PC-3 (cell line): ENCODE measurements at places on chromosomes 5 and 9. TPM values are rescaled to one million over a fixed set of nuclear protein-coding genes. Genes with fewer than 3 reads are reported as not detected.

DNA sequence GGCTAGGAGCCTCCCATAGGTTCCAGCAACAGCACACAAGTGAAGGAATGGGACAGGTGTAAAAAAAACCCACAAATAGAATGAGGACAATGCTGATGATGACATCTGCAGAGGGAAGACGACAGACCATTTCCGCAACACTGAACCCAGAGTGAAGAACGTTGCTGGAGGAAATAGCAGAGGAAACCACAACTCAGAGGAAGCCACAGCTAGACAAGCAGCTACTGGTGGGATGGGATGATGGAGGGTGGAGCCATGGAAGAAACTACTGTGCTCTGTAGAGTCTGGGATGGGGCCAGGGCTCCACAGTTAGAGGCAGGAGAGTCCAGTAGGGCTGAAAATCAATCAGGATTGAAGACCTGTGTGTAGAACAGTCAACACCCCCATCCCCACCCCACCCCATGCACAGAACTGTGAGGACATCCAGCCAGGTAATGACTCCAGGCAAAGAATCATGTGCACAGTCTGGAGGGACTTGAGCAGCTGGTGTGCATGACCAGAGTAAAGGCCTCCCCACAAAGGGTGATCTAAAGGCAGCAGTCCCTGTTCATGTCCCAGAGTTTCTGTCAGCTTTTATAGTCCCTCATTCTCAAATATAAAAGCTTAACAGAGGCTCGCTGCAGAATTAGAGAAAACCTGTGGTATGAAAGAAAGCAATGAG is 65.2 kb upstream of the SPIN1 start:
- H3K27ac ChIP-seq, result no peak overlapping the region
- peaks cover 4% of the 10 kb centered on the region; the same call in 1 of the 2 replicates for H3K4me1 ChIP-seq
- H3K36me3 ChIP-seq, result no peaks in the 10 kb centered on the region
- DNase-seq, result no peak

GRCh38 chr5:113293975-113294310 is 140.8 kb downstream of the TSSK1B start:
- H3K4me3 ChIP-seq, result peak overlapping the region; percentile 73
- H3K4me1 ChIP-seq, result peaks cover 7% of the 10 kb centered on the region; the same call in 1 of the 2 replicates

DNA sequence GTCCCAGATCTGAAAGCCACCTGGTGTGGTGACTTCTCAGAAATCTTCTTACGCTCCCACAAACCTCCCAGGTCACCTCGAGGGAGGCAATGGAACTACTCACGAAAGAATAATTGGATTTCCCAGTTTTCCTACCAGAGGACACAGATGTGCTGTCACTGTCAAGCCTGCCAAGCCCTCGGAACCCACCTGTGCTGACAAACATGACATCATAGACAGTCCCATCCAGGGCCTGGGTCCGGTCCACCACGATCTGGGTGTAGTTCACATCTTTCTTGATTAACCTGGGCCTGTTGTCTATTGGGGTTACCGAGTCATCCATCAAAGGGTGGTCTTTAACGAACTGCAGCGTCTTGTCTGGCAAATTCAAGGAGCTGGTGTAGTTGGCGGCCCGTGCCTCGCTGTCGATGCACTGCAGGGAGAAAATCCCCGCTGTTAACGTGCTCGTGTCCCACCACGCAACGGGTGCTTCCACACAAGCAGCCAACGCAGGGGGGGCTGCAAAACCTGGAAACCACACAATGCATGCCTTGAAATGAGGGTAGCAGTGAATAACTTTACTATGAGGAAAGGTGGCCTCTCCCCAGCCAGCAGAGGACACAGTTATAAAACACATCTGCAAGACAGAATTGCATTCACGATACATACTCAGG is 69.0 kb downstream of the SECISBP2 start:
- H3K27ac ChIP-seq, result no peak overlapping the region
- H3K4me3 ChIP-seq, result no peak overlapping the region
- DNase-seq, result no peak
- no peaks in the 10 kb centered on the region for H3K27me3 ChIP-seq
- no peaks in the 10 kb centered on the region for H3K36me3 ChIP-seq
- H3K4me1 ChIP-seq, result no peaks in the 10 kb centered on the region

- H3K27me3 ChIP-seq, result peaks cover 23% of the 10 kb centered on the region
- H3K36me3 ChIP-seq, result no peaks in the 10 kb centered on the region
- no peaks in the 10 kb centered on the region for H3K4me1 ChIP-seq
- no peak overlapping the region for H3K4me3 ChIP-seq
- no peak overlapping the region for H3K27ac ChIP-seq
These were observed 97.5 kb upstream of the FREM1 start for GRCh38 chr9:15007698-15008097.

- peak; percentile 90 for DNase-seq
- H3K27ac ChIP-seq, result peak overlapping the region; percentile 75
- H3K36me3 ChIP-seq, result no peaks in the 10 kb centered on the region
These were observed 80.2 kb downstream of the DOCK2 start for GRCh38 chr5:169717288-169717687.

GRCh38 chr9:92727716-92728700 is 36.6 kb downstream of the BICD2 start:
- H3K36me3 ChIP-seq, result no peaks in the 10 kb centered on the region; the same call in 1 of the 2 replicates
- H3K27ac ChIP-seq, result no peak overlapping the region
- H3K4me3 ChIP-seq, result no peak overlapping the region
- H3K4me1 ChIP-seq, result no peaks in the 10 kb centered on the region

- H3K27me3 ChIP-seq, result no peaks in the 10 kb centered on the region
- H3K4me3 ChIP-seq, result no peak overlapping the region
These were observed 10.9 kb downstream of the DUSP1 start for GRCh38 chr5:172760136-172760535.

DNA sequence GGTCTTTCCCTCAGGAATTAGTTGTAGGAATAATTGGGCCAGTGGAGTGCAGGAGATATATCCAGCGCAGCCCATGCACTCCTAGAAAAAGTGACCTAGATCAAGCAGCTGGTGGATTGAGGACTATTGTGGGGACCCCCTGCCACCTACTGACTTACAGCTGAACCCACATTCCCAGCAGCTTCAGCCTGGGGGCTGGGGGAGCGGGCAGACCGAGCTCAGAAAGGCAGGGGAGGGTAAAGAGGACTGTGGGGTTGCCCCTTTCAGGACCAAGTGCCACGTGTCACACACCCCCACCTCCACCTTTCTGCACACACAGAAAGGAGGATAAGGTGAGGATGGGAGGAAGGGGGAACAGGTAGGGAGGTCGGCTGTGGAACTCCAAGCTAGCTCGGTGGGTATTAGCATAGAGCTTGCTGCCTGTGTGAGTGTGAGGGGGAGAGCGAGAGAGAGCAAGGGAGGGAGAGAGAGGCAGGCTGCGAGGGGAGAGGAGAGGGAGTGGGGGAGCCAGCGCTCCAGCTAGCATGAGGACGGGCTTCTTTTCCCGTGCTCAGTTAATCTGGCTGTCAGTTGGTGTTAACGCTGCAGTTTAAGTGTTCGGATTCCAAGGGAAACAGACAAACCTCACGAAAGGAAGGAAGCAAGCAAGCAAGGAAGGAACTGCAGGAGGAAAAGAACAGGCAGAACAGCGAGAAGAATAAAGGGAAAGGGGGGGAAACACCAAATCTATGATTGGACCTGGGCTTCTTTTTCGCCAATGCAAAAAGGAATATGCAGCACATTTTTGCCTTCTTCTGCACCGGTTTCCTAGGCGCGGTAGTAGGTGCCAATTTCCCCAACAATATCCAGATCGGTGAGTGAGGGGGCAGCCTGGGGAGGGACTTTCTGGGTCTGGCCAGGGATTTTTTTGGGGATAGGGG is at the start of gene GRIA1:
Gene GRIA1 (plus strand): TSS at position 553 of the 920 bp plus-strand sequence.
- H3K4me1 ChIP-seq, result no peaks in the 10 kb centered on the region
- no peak for DNase-seq
- peaks cover 27% of the 10 kb centered on the region for H3K27me3 ChIP-seq
- H3K36me3 ChIP-seq, result no peaks in the 10 kb centered on the region
- peak within 1 kb of the TSS; percentile 41; the same call in 1 of the 2 replicates for H3K4me3 ChIP-seq

- no peak overlapping the region for H3K4me3 ChIP-seq
- DNase-seq, result no peak
- H3K27me3 ChIP-seq, result no peaks in the 10 kb centered on the region
- peaks cover 13% of the 10 kb centered on the region; the same call in 1 of the 2 replicates for H3K4me1 ChIP-seq
- no peak overlapping the region for H3K27ac ChIP-seq
- H3K36me3 ChIP-seq, result no peaks in the 10 kb centered on the region
These were observed 50.2 kb upstream of the DAB2IP start for GRCh38 chr9:121601194-121601593.

GRCh38 chr9:21796768-21797167 is 5.7 kb upstream of the MTAP start:
- H3K36me3 ChIP-seq, result no peaks in the 10 kb centered on the region
- H3K4me1 ChIP-seq, result peaks cover 24% of the 10 kb centered on the region
- DNase-seq, result peak; percentile 76
- no peak overlapping the region for H3K4me3 ChIP-seq
- peak overlapping the region; percentile 53 for H3K27ac ChIP-seq

DNA sequence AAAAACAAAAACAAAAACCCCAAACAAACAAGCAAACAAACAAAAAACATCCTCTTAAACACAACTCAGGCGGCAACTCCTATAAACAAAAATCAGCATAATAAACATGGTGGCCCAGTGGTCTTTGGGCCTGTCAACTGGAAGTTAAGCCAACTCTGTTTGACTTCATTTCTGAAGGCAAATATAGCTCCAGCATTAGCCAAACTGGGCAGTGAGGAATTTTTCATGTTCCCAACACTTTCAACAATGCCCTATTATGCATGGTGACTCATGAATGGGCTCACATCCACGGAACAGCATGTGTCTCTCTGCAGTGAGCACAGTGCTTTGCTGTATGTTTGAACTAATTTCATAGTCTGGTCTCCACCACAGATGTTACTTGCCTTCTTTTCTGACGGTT is 143.9 kb upstream of the STC2 start:
- H3K4me3 ChIP-seq, result no peak overlapping the region
- H3K27ac ChIP-seq, result peak overlapping the region; percentile 88

GRCh38 chr9:136488247-136489214 is 5.7 kb upstream of the SEC16A start:
- DNase-seq, result peak; percentile 72
- H3K4me1 ChIP-seq, result peaks cover 3% of the 10 kb centered on the region; the same call in 1 of the 2 replicates
- no peaks in the 10 kb centered on the region for H3K27me3 ChIP-seq
- H3K27ac ChIP-seq, result no peak overlapping the region

DNA sequence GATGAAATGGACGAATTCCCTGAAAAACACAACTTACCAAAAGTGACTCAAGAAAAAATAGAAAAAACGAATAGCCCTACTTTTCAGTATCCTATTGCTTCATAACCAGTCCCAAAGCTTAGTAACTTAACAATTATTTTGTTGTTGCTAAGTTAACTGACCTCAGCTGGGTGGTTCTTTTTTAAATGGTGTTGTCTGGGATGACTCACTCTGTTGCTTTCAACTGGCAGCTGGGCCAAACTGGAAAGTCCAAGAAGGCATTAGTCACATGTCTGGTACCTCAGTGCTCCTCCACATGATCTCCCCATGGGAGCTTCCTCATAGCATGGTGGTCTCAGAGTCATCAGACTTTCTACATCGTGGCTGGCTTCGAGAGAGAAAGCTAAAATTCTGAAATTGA is 47.8 kb upstream of the ADAMTS2 start:
- no peak overlapping the region for H3K27ac ChIP-seq
- no peaks in the 10 kb centered on the region for H3K36me3 ChIP-seq
- DNase-seq, result peak; percentile 44

DNA sequence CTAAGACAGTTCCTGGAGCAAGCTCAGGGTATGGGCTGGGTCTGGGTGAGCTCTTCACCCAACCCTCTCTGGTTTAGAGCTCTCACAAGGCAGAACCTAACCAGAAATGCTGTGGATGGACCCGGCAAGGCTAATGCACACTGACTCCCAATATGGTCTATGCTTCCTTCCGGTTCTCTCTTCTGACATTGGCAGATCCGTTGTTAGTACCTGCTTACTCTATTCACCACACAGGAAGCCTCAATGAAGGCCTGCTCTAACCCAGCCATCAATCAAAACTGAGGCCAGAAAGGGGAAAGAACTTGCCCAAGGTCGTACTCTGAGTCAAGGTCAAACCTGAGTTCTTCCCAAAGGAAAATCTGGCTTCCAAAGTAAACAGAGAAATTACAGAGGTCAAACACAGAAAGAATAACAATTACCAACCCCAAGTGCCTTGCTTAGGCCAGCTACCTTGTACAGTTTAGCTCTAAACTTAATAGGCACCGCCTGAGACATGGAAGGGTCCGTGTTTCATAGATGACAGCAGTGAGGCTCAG is 46.0 kb upstream of the AKNA start:
- H3K4me1 ChIP-seq, result peaks cover 4% of the 10 kb centered on the region; the same call in 1 of the 2 replicates
- no peak overlapping the region for H3K4me3 ChIP-seq
- no peaks in the 10 kb centered on the region for H3K27me3 ChIP-seq
- H3K27ac ChIP-seq, result no peak overlapping the region

GRCh38 chr5:156974328-156974727 is 11.3 kb upstream of the TIMD4 start:
- H3K36me3 ChIP-seq, result no peaks in the 10 kb centered on the region
- H3K27me3 ChIP-seq, result no peaks in the 10 kb centered on the region
- H3K4me1 ChIP-seq, result peaks cover 5% of the 10 kb centered on the region; the same call in 1 of the 2 replicates
- no peak overlapping the region for H3K27ac ChIP-seq
- no peak for DNase-seq

DNA sequence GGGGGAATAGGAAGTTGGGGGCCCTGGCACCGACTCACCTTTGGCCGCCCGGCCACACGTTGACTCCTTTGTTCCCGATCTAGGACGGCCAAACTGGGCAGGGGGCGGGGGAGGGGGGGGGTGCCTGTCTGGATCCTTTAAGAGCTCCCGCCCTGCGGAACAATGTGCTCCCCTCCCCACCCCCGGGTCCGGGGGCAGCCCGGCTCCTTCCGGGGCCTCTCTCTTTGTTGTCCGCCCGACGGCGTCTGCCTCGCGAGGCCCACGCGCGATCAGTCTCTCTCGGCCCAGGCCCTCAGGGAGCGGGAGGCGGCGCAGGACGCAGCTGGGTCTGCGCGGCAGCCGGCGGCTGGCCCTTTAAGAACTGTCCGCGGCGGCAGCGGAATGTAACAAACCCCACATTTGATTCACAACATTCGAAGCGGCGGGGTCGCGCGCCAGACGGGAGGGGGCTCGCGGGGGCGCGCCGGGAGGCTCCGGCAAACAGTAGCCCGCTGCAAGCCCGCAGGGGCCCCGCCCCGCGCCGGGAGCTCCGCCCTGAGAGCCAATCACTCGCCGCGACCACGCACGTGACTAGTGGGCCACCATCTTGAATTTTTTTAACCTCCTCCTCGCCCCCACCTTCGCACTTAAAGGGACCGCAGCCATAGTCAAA is at the start of gene RNF44:
Gene RNF44 (minus strand): TSS at position 501 of the 652 bp plus-strand sequence. CDS start 4,930 bp downstream, outside the sequence.
- peak within 1 kb of the TSS; percentile 93 for H3K4me3 ChIP-seq
- H3K27me3 ChIP-seq, result no peaks in the 10 kb centered on the region
- H3K4me1 ChIP-seq, result peaks cover 42% of the 10 kb centered on the region
- H3K27ac ChIP-seq, result peak within 1 kb of the TSS; percentile 74
- DNase-seq, result peak; percentile 96
- H3K36me3 ChIP-seq, result no peaks in the 10 kb centered on the region; the same call in 1 of the 2 replicates

The IRX1 gene
- not detected in 2 replicates for total RNA-seq

The LHX3 gene
- not detected in 2 replicates for total RNA-seq

The GPR150 gene
- total RNA-seq, result 0.35 TPM in 1 of 2 replicates, not detected in the other

The RANBP17 gene
- 6.0 and 19.3 TPM in 2 replicates for total RNA-seq

The COL27A1 gene
- 4.3 and 11.4 TPM in 2 replicates for total RNA-seq

The SPATA31C1 gene
- total RNA-seq, result not detected in 2 replicates

The ACSL6 gene
- total RNA-seq, result 0.15 and 0.35 TPM in 2 replicates
